ENCODE measurements at places on chromosomes 3 and 15. TPM values are rescaled to one million over a fixed set of nuclear protein-coding genes. Genes with fewer than 3 reads are reported as not detected.
A peak's percentile ranks its signal among the peaks of the same experiment; 100 is the strongest.

DNA sequence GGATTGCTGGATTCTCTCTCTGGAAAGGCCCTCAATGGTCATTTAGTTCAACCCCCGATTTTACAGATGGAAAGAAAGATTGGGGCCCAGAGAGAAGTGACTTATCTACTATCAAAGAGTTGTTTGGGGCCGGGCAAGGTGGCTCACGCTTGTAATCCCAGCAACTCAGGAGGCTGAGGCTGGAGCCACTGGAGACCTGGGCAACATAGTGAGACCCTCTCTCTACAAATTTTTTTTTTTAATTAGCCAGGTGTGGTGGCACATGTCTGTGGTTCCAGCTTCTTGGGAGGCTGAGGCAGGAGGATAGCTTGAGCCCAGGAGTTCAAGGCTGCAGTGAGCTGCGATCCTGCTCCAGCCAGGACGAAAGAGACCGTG lies 5.2 kb upstream of the USP3 start:
- no peak for DNase-seq

GRCh38 chr3:27354161-27354560 lies 15.0 kb downstream of the NEK10 start:
- no peak for DNase-seq

DNA sequence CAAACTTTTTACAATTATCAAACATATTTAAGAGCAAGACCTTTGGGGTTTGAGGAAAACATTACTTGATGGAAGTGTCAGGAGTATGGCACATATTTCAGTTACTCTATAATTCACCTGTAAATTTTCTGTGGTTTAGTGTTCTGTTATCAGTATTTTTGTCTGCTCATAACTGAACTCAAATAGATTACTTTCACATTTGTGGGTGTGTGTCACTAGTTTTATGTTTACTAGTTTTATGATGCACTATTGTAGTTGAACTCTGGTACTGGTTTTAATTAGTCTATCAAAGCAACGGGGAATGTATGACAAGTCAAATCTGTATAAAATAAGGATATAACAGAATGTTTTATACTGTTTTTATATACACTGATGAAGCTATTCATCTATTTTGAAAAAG lies 27.2 kb downstream of the OXSM start:
- DNase-seq, result no peak

- DNase-seq, result no peak
These were observed 9.6 kb downstream of the UBL7 start for GRCh38 chr15:74451322-74451721.

DNA sequence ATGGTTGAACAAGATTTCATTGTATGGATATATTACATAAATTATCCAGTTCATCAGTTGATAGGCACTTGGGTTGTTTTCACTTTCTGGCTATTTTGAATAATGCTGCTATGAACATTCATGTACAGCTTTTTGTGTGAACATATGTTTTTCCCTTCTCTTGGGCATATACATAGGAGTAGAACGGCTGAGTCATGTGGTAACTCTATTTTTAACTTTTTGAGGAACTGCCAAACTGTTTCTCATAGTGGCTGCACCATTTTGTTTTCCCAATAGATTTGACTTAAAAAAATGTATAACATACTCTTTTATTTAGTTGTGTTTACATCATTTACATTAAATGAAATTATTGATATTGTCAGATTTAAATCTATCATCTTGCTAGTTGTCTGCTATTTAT lies 28.8 kb upstream of the RFX7 start:
- DNase-seq, result no peak

The PTPRG gene
- 33.4 TPM for total RNA-seq

The STAG1 gene
- 56.2 TPM for total RNA-seq

DNA sequence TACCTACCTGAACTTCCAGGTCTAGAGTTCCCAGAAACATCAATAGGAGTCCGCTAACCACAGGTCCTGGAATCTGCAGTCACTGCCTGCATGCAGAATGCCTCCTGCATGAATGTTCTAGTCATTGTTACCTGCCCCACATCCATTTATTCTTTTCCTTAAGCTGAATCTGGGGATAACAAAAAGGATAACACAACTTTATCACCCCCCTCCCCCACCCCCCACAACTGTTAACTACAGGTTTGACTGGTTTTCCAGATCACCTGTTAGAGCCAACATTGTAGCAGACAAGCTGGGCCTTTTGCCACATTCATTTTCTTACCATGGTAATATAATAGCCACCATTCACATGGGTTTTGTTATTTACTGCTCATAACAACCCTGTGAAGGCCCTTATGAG lies 4.6 kb upstream of the CTSH start:
- DNase-seq, result no peak

The RASSF1 gene
- 15.0 TPM for total RNA-seq

DNA sequence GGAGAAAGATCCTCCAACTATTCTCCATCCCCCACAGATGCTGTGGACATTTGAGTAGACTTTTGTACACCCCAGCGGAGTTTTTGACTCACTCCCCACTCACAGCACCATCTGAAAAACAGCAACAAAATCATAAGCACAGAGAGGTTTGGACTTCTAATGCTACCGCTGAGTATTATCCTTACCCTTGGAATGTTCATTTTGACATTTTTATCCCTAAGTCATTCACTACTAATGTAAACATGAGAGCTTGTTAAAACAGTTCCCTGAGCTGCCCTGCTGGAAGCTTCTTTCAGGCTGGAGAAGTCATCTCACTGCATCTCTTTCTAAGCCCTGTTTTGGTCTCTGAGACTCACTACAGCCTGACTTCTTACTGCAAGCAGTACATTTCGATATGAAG lies 1045.9 kb downstream of the MCTP2 start:
- DNase-seq, result no peak

The MORC1 gene
- not detected for total RNA-seq

The PLCB2 gene
- total RNA-seq, result 6.0 TPM

The GNAT1 gene
- not detected for total RNA-seq

- no peak for DNase-seq
These were observed 684 bp downstream of the CAPN3 start for GRCh38 chr15:42359985-42360384.

- no peak for DNase-seq
These were observed 64.4 kb upstream of the FLNB start for GRCh38 chr3:57943525-57944495.

GRCh38 chr15:92023965-92024364 lies 170.5 kb downstream of the SLCO3A1 start:
- DNase-seq, result no peak

GRCh38 chr15:93819826-93820225 lies 411.5 kb upstream of the MCTP2 start:
- DNase-seq, result no peak

The ZNF619 gene
- 6.5 TPM for total RNA-seq

DNA sequence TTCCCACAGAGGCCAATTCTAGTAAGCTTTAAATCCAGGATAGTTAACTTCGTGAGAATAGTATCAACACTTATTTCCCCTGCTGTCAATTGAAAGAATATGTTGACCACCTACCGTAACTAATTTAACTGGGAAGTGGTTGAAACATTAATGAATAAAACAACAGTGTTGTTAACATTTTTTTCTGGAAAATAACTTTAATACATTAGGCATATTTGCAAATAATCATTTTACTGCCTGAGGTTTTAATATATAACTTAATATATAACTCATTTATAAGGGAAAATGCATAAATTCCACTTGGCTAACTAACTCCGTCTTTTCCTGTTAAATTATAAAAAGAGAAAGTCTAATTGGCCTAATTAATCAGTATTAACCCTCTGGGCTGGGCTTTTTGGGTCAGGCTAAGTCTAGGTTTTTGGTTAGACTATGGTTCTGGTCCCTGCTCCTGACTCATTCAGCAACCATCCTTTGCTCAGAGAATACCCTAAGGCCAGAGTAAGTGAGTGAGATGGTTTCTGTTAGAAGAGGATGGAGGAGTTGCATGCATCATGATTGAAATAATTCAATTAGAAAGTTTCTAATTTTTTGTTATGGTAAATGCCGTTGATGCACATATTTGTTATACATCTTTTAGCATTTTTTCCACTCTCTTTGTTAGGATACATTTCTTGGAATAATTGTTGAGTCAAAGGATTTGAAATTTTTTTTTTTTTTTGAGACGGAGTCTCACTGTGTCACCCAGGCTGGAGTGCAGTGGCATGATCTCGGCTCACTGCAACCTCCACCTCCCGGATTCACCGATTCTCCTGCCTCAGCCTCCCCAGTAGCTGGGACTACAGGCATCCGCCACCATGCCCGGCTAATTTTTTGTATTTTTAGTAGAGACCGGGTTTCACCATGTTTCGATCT lies 10.8 kb upstream of the SKIL start:
- no peak for DNase-seq

The GXYLT2 gene
- total RNA-seq, result 3.3 TPM

The SI gene
- 53.2 TPM for total RNA-seq

- no peak for DNase-seq
These were observed 219.7 kb upstream of the COL8A1 start for GRCh38 chr3:99418709-99419108.

DNA sequence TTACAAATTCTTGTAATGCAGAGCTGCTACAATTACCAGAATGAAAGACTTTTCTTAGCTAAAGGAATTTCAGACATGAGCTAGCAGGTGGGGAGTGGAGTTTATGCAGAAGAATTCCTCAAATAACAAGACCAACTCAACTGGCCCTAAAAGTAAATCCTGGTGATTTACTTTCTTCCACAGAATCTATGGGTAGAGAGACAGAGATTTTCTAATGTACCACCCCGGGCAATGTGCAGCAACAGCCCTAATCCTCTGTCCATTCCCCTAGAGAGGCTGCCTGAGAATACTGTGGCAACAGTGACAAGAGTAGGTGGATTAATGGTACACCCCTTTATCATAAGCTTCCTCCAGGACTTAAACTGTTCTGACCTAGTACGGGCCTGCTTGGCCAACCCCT lies 55.2 kb downstream of the AQR start:
- DNase-seq, result no peak

- DNase-seq, result no peak
These were observed 113.8 kb upstream of the MEF2A start for GRCh38 chr15:99452010-99452409.

- DNase-seq, result no peak
These were observed 449.9 kb downstream of the FHIT start for GRCh38 chr3:60801307-60801706.

GRCh38 chr15:63900306-63900705 lies 66.6 kb upstream of the HERC1 start:
- DNase-seq, result no peak

DNA sequence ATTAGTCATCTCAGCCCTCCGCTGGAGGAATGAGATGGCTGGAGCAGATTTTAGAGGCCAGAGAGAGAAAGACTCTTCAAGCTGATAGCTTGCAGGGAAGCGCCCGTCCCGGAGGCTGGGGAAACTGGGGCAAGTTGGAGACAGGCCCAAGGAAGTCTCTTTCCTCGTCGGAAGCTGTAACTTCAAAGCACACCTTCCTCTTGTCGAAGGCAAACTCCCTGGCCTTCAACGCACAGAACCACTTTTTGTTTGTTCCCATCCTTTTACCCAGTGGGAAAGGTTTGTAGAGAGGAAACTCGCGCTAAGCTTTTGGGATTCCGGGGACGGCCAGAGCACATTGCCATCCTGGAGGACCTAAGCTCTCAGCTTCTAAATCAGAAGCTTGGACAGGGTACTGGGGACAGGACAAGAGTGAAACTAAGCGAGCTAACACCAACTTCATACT lies 900 bp upstream of the EOMES start:
- DNase-seq, result no peak

The OXNAD1 gene
- 31.7 TPM for total RNA-seq

GRCh38 chr3:32973982-32974381 lies 22.5 kb downstream of the CCR4 start:
- DNase-seq, result no peak

GRCh38 chr3:151146071-151146730 lies 56.8 kb downstream of the GPR171 start:
- DNase-seq, result peak; percentile 64

The CCR9 gene
- 0.34 TPM for total RNA-seq

- DNase-seq, result no peak
These were observed 202.8 kb downstream of the TP63 start for GRCh38 chr3:189833996-189834395.

GRCh38 chr3:179981646-179982045 lies 55.1 kb downstream of the PEX5L start:
- DNase-seq, result no peak

DNA sequence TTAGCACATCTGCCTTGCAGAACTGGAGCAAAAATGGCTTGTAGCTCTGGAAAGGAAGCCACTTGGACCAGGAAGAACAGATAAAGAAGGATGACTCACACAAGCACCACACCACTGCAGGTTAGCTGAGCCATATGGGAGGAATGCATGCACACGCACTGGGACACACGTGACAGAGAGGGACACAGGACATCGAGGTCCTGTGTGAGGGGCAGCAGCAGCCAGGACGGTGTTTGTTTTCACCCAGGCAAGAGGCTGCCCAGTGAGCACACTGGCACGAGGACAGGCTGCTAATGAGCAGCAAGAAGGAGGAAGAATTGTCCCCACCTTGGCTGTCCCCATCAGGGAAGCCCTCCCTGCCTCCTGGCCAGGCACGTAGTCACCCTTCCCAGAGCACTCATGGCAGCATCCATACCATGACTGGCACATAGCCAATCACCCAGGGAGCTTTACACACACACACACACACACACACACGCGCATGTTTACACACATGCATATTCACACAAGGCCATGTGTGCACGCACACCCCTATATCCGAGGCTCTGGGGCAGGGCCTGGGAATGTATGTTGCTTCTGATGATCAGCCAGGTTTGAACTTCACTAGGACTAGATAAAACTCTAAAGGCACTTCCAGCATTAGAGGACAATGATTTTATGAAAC lies 24.0 kb upstream of the SPTBN5 start:
- DNase-seq, result no peak

DNA sequence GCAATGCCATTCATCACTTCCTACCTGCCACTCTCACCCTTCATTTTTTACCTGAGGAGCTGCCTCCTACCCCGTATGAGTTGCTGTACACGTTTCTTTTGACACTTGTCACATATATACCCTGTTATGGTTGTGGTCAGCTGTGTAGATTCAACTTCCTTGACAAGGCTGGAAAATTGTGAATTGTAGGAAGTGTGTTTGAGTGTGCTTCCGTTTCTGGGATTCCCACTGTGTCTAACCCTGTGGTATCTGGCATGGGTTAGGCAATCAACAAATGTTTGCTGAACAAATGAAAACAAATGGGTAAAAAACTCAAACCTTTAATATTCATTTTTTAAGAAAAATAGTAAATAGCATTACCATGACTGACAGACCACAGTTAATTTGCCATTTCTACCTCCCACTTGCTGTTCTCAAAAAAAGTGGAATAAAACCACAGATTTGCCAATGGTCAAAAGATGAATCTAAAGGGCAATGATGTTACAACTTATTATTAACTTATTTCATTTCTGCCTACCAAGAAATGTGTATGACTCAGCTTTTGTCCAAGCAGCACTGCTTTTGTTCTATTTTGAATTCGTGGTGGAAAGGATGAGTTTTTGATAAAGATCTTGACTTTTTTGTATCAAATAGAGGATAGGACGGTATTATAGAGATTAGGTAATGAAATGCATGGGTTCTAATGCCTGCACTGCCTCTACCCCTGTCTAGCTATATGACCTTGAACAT lies 404.6 kb downstream of the LPP start:
- no peak for DNase-seq

The SIDT1 gene
- 50.8 TPM for total RNA-seq

The ANKUB1 gene
- not detected for total RNA-seq

GRCh38 chr3:122055215-122055614 lies at the start of gene CD86:
CD86 (plus strand) TSS chr3:122055362; CDS start chr3:122055490, 128 bp downstream.
- DNase-seq, result no peak

The ADAMTS7 gene
- 0.92 TPM for total RNA-seq

The IREB2 gene
- 65.2 TPM for total RNA-seq

GRCh38 chr3:9808345-9809037 lies 1.6 kb upstream of the TTLL3 start:
- peak; percentile 43 for DNase-seq

GRCh38 chr3:194134231-194134756 lies 1.7 kb upstream of the HES1 start:
- peak; percentile 71 for DNase-seq

GRCh38 chr3:88010810-88011209 lies 48.0 kb downstream of the CGGBP1 start:
- DNase-seq, result no peak

The PLS1 gene
- 472 TPM for total RNA-seq
